ENCODE measurements at places on chromosomes 2 and 18.

DNA sequence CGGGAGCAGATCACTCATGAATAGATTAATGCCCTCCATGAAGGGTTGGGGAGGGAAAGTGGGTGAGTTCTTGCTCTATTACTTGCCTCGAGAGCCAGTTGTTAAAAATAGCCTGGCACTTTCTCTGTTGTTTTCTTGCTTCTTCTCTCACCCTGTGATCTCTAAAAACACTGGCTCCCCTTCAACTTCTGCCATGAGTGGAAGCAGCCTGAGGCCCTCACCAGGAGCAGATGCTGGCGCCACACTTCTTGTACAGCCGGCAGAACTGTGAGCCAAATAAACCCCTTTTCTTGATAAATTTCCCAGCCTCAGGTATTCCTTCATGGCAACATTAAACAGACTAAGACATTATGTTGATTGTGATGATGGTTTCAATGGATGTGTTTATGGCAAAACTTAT, 307.0 kb downstream of the PIEZO2 start:
- no peak for DNase-seq

- DNase-seq, result no peak
Observed at GRCh38 chr2:101007415-101008345, 5.6 kb downstream of the RPL31 start.

DNA sequence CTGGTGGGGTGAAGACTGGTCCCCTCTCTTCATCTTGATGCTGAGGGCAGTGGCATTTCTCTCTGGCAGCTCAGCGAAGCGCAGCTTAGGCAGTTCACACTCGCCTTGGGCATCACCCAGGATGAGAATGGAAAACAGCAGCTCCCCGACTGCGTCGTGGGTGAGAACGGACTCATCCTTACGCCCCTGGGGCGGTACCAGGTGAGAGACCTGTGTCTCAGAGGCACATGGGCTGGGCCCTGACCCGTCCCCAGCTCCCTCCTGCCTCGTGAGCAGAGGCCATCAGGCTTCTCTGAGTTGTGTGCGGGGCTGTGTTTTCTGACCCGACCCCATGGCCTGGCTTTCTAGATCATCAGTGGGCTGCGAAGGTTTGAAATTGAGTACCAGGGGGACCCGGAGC, 8.2 kb upstream of the CCDC74A start:
- DNase-seq, result no peak

GRCh38 chr2:54041135-54041534, 70.3 kb upstream of the PSME4 start:
- no peak for DNase-seq

- peak; percentile 68 for DNase-seq
Observed at GRCh38 chr2:218648088-218648786, 11.2 kb downstream of the ZNF142 start.

GRCh38 chr18:48742706-48743475, 204.1 kb downstream of the CTIF start:
- DNase-seq, result no peak
